Stimulated activated CD4-positive, alpha-beta T cell treated with anti-CD3 and anti-CD28 coated beads, TNF-alpha, amount 100 ng/mL, for 48 hours (primary cell): ENCODE measurements at places on chromosomes 1 and 21.
A peak's percentile ranks its signal among the peaks of the same experiment; 100 is the strongest.

GRCh38 chr1:114540821-114541220, 29.8 kb upstream of the TRIM33 start:
- no peak for DNase-seq

DNA sequence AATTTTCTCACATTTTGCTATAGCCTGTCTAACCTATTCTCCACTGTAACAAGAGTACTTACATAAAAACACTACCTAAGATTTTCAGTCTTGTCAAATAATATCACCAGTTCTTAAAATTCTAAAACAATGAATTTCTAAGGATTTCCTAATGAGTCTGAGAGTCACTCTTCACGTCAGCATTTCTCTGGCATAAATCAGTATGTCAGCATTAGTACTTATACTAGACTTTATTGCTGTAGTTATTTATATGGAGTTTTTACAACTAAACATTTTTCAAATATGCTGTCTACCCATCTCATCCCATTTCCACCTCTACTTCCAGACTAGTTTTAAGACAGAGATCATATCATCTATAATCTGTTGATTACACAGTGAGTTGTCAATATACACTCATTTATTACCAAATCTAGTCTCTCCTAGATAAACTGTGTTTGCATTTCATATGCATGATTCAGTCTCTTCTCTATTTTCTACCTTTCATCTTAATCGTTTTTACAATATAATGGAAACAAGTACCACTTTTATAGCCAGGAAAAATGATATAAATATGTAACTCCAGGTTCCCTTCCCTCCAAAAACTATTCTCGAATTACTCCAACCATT, 32.8 kb downstream of the LIN9 start:
- DNase-seq = no peak

DNA sequence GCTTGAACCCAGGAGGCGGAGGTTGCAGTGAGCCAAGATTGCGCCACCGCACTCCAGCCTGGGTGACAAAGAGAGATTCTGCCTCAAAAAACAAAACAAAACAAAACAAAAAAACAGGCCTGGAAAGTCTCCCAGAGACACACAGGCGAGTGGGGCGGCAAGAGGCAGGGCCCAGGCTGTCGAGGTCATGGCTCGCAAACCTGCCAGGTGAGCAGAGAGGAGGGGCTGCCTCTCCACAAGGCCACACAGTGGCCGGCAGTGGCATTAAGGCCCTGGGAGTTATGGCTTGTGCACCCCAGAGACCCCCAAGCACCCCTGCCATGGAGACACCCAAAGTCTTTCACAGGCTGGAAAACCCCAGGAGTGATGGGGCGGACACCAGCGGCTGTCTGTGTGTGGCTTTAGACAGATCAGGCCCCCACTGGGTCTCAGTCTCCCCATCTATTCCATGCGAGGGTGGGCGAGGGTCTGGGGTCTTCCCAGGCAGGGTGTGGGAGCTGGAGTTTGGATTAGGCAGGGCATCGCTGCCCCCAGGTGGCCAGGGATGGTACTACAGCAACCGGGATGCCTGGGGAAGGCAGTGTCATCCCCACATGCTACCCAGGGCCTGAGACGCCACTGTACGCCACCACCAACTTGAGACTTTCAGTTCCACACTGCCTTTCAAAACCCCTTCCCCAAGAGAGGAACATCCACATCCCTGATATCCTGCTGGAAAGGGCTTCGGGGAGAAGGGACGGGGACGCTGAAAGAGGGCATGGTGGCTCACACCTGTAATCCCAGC, 7.3 kb upstream of the CTRC start:
- DNase-seq = peak; percentile 65

GRCh38 chr1:114155706-114156105, 2.0 kb upstream of the SYT6 start:
- DNase-seq = no peak

DNA sequence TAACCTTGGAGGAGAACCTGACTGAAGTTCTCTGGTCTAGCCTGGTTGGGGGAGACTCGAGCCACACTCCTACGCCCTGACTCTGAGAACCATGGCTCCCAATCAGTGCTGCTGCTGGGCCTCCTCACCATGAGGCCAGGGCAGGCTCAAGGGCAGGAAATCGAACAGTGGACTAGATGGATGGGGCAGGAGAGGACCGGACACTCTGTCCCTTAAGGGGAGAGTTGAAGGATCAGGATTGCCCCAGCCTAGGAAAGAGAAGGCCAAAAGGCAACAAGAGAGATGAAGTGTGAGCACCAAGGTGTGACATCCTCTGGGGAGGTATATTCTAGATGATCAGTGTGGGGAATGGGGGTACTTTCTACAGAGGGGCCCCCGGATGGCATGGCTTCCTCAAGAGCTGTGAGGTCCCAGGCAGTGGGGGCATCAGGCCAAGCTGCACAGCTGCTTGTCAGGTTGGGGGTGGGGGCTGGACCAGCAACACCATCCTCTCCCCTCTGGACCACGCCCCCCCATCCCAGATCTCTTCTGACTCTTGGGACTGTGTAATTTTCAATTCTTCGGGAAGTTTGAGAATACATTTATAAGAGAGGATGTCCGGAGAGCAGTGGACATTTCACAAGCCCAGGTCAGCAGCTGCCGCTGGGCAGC, 34.0 kb downstream of the MX1 start:
- no peak for DNase-seq

GRCh38 chr1:17912491-17912890, 157.4 kb downstream of the ACTL8 start:
- no peak for DNase-seq

- DNase-seq = no peak
Measured at GRCh38 chr21:45325206-45326168, 37.8 kb upstream of the POFUT2 start.

DNA sequence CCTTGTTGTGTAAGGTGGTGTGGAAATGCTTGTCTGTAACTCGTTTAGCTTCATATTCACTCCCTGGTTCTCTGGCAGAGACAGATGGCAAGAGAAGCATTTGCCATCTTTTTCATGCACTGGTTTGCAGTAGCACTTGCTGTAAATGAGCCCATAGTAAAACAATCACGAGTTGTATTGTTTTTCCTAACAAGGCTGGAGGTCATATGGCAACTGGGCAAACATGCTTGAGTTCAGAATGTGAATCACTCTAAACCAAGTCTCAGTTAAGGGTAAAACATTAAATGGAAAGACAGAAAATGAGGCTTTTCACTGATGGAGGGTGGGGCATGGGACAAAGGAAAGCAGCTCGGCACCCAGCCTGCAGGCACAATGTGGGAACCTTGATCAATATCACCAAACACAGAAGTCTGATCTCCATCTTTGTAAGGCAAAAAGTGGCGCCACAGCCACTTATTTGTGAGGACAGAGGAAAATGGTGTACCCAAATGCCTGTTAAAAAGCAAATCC, 26.5 kb upstream of the LPAR3 start:
- DNase-seq = no peak

GRCh38 chr1:234539666-234540403, 60.9 kb upstream of the TARBP1 start:
- DNase-seq = no peak

- peak; percentile 20 for DNase-seq
Measured at GRCh38 chr1:228037401-228038386, 30.9 kb downstream of the WNT3A start.

DNA sequence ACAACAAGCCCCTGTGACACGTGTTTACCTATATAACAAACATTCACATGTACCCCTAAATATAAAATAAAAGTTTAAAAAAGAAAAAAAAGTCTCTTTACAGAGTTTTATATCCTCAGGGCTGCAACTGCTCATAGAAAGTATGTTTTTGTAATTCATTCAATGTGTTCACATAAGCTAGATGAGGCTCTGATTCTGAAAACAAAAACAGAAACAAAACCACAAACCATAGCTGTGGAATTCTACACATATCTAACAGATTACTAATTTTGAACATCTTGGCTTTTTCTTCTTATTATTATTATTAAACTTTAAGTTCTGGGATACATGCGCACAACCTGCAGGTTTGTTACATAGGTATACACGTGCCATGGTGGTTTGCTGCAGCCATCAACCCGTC, 579.6 kb upstream of the ZRANB2 start:
- no peak for DNase-seq

DNA sequence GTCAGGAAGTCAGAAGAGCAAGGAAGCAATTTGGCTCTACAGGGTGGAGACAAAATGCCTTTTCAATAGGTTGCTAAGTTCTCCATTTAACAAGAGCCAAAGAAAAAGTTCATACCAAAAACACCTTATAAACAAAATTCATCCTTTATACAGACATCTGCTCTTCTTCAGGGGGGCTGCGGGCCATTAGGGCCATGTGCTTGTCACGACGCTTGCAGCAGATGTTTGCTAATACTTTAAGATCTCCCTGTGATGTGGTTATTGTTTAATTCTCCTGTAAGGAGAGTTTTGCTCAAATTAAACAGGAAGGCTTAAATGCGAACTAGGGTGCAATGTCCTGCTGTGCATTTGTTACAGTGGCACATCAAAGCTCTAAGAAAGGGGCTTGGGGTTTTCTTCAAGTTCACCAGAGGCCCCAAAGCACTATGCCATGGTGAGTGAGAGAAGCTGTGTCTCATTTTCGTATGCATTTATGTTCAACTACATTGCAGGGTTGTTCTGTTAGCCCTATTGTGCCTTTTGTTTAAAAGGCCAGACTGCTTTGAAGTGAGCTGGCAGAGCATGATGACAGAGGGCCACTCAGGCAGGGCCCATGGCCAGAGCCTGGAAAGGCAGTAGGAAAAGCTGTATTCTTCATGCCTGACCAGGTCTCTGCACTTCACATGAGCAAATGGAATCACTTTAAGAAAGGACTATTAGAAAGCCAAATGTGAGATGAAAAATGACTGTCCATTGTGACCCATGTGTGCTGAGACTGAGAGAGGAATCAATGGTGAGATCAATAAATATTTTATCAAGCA, 24.8 kb upstream of the NTPCR start:
- DNase-seq = no peak

DNA sequence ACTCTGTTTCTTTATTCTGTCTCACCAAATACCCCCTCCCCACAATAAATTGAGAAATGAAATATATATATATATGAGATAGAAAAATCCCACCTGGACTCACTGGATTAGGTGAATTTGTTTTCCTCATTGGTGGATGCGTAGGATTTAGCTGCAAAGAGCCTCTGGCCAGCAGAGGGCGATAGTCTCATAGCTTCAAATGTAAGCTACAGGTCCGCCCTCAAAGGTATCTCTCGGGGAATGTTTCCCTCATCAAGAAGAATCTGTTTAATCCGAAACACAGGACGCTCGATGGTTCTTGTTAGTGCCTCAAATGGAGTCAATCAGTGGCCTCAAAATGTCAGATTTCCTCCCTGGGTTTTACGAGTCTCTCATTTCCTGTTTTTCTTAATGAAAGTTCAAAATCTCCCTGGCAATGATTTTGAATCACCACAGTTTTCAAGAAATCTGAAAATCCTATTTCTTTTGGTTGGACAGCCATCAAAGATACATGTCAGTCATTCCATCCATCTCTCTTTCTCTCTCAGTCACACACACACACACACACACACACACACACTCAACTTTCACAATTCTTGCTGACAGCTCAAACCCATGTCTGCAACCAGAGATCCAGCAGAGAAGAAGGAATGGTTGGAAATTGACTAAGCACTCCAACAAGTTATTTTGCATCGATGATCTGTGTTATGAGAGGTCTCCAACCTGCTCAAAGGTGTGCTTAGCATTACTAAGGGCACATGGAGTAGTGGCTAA, 13.9 kb upstream of the CAMK1G start:
- peak; percentile 73 for DNase-seq

- no peak for DNase-seq
Measured at GRCh38 chr1:53627031-53627430, 111.9 kb downstream of the GLIS1 start.

DNA sequence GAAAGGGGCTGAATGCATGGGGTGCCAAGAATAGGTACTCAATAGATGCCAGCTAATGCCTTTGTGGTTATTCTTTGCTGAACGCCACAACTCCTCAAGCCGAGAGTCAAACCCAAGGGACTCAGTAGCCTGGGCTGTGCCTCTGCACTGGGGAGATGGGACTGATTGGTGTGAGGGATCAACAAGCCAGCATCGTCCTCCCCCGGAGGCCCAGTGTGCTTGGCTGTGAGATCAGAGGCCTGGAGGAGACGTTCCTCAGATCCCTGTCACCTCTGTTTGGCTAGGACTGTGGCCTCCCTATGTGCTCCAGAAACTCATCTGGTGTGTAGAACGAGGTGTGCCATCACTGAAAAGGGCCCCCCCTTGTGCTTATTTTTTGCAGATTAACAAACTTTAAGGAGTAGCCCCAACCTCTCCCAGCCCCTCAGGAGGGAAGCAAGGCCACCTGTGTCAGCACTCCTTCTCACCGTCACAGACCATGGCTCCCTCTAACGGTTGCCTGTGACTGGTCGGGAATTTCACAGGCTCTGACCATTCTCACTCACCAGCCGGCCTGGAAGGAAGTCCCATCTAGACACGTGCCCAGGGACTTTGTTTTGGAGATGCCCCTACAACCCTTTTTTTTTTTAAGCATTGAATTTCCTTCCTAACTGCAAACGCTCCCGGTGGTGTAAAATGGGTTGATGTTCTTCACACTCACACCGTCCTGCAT, 194.0 kb upstream of the VAMP3 start:
- no peak for DNase-seq

DNA sequence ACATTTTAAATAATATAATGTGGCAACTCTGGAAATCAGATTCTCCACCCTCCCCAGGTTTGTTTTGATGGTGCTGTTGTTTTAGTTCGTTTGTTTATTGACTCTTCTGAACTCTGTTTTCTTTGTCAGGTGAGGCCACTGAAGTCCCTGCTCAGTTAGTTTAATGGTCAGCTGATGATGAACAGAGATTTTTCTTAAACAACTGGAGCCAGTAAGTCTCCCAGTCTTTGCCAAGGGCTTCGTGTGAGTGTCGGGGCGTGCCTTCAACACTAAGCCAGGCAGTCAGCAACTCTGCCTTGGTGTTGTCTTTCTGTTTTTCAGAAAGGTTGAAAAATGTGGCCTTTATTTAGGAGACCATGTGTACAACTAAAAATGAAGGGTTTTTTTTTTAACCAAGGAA, 58.9 kb downstream of the TEX35 start:
- DNase-seq = no peak

GRCh38 chr1:212650228-212650627, 41.7 kb downstream of the ATF3 start:
- DNase-seq = no peak

- DNase-seq = no peak
Measured at GRCh38 chr1:115679141-115679611, 37.4 kb downstream of the VANGL1 start.

GRCh38 chr1:175433532-175434282, 241.1 kb upstream of the KIAA0040 start:
- no peak for DNase-seq

DNA sequence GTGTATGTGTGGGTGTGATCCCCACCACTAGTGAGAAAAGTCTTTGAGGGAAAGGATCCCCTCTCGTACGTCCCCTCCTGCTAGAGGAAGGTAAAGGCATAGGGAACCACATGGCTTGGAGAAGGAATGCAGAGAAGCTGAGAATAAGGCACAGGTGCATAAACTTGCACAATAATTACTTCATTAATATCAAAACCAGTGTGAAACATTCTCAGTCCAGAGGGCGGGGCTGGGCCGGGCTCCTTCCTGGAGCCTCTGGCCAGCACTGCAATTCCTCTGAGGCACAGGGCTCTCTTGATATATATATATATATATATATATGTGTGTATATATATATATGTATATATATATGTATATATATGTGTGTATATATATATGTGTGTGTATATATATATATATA, 162.6 kb downstream of the TSEN15 start:
- DNase-seq = no peak
